ENCODE measurements at places on chromosomes 2 and 18. TPM values are rescaled to one million over a fixed set of nuclear protein-coding genes. Genes with fewer than 3 reads are reported as not detected.

Gene HOXD8
- total RNA-seq, result not detected

Gene SERPINB10
- not detected for total RNA-seq

Gene PRKCE
- total RNA-seq, result 11.2 TPM

Gene RAB17
- total RNA-seq, result 1.4 TPM

Gene IL1F10
- not detected for total RNA-seq

Gene ABHD1
- total RNA-seq, result not detected

Gene ZNF396
- total RNA-seq, result 1.4 TPM

Gene SGO2
- 4.9 TPM for total RNA-seq
